Activated T-helper 2 cell treated with anti-CD3 and anti-CD28 coated beads, Interferon-gamma antibody, Interleukin-2, Interleukin-4, amounts not matched to agents 10 μg/mL and 5 μg/mL and 100 μg/mL, durations not matched to agents 14 hours and 24 hours and 36 hours (primary cell): ENCODE measurements at places on chromosomes 11 and 22. TPM values are rescaled to one million over a fixed set of nuclear protein-coding genes. Genes with fewer than 3 reads are reported as not detected.

NRXN2 gene
- 0.05 TPM in 1 of 2 replicates, not detected in the other for total RNA-seq

VSTM5 gene
- total RNA-seq, result not detected in 2 replicates

BBOX1 gene
- not detected in 2 replicates for total RNA-seq

GRCh38 chr11:10746871-10747270 is 4.2 kb upstream of the CTR9 start:
- DNase-seq, result no peak

- no peak for DNase-seq
These were observed 1.0 kb downstream of the CBX7 start for GRCh38 chr22:39151329-39151975.

DNA sequence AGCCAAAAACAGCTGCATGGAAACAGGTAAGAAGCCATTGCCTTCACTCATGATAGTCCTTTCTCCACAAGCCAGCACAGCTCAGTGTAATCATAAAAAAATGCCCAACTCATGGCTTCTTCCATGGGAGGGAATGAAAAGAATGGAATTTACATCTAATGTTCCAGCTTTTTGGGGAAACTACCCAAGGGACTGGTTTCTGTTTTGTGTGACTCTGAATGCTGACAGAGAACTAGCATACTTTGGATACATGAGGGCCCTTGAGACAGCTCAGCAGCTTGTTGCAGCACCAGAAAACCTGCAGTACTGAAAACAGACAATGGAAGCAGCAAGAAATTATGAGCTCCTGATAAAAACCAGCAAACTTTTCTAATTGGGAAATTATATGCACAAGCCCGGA is 24.2 kb upstream of the HORMAD2 start:
- no peak for DNase-seq

DNA sequence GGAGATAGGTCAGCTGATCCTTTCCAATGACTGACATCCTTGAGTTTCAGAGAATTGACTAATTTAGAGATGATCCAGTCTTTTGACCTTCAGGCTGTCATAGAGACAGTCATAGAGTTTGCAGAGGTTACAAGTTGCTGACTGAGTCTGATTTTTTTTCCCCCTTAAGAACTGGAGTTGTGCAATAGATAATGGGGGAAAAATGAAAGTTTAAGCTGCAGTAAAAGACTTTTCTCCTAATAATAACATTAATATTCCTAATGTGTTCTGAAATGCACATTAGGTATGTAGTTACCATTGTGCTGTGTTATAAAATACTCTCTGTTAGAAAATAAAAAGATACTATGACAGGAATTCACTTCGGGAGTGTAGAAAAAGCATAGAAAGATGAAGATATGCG is 876.9 kb upstream of the RAG2 start:
- DNase-seq, result no peak
